ENCODE measurements at places on chromosomes 6 and 20.

DNA sequence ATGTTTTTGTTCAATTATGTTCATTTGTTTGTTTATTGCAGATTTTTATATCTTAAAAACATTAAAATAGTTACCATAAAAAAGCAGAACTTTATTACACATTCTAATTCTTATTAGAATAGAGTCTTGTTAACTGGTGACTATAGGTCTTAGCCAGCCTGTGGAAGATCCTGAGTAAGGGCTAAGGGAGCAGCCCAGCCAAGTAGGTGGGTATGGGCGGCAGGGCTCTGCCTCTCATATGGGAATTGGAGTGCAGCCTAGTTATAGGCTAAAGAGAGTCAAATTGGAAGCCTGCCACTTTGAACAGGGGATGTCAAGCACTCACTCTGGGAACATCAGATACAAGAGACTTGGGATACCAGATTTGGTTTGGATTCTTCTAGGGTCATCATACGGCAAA lies 10.5 kb upstream of the HSF2 start:
- no peak for DNase-seq

- no peak for DNase-seq
Observed at GRCh38 chr20:3101737-3102574, 17.4 kb upstream of the AVP start.

- DNase-seq: peak; percentile 7
Observed at GRCh38 chr6:34233867-34234266, 2.8 kb upstream of the HMGA1 start.

GRCh38 chr6:158230967-158231550 lies 62.9 kb downstream of the GTF2H5 start:
- DNase-seq: no peak

GRCh38 chr20:24718696-24719095 lies 230.4 kb upstream of the CST7 start:
- DNase-seq: no peak
